ENCODE measurements at places on chromosomes 2 and 18. TPM values are rescaled to one million over a fixed set of nuclear protein-coding genes. Genes with fewer than 3 reads are reported as not detected.
A peak's percentile ranks its signal among the peaks of the same experiment; 100 is the strongest.

- DNase-seq: no peak
Measured at GRCh38 chr2:43559391-43560230, 36.2 kb downstream of the THADA start.

DNA sequence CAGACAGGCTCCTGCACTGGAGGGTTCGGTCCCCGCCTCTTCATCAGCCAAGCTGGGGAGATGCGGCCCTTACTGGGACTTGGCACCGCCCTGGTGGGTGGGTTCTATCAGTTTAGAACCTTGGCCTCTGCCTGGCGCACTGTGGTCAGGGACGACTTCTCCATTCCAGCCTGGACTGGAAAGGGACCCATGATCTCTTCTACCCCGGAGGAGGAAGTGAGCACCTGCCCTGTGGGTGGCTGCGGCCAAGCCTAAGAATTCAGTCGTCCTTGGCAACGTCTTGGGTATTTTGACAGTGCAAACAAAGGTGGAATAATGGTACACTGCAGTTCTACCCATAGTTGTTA is 106.9 kb upstream of the CD302 start:
- DNase-seq: peak; percentile 88

- DNase-seq: no peak
Measured at GRCh38 chr2:88176352-88176984, 6.3 kb downstream of the THNSL2 start.

DNA sequence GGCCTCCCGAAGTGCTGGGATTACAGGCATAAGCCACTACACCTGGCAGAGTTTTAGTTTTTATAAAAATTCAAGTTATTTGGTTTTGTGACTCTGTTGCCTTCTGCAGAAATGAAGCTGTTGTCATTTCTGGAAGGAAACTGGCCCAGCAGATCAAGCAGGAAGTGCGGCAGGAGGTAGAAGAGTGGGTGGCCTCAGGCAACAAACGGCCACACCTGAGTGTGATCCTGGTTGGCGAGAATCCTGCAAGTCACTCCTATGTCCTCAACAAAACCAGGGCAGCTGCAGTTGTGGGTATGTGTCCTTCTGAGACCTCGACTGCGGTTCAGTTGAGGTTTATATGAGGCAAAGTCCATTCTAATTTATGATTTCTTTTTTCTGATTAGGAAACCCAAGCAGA is 7.2 kb downstream of the MTHFD2 start:
- DNase-seq: no peak

DNA sequence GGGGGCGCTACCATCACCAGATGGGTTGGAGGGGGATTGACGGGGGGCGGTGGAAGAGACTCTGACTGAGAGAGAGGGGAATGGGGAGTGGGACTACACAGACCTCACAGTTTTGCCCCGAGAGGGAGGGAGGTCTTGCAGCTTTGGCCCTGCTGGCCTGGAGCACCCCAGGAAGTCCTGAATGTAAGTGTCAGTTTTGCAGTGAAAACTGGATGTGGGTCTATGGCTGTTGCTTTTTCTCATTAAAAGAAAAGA is 2.4 kb downstream of the TCF7L1 start:
- DNase-seq: no peak

DNA sequence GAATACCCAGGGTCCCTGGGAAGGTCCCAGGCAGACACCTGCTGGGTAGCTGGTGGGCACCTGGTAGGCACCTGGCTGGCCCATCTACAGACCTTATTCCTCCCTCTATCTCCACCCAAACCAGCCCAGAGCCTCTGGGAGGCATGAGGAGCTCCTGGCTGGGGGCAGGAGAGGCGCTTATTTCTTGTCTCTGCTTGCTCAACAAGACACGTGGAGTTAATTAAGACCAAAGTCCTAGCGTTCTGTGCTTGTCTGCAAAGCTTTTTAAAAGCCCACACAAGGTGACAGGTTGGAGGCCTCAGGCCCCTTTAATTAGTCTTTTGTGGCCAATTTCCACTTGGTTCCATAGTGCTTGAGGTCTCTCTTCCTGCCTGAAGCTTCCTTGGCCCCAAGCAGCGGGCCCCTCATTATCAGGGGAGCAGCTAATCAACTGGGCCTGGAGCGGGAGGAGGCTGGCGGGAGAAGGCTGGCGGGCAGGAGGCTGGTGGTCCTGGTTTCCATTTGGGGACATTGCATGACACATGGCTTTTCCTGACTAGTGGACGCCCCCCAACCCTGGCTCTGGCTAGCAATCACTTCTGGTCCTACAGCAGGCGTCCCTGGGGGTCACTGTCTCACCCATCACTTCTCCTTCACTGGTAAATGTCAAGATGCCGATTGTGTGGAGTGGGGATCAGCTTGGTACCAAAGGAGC is 65.4 kb upstream of the HDAC4 start:
- DNase-seq: peak; percentile 42

GRCh38 chr18:42274488-42275137 is 319.6 kb downstream of the PIK3C3 start:
- DNase-seq: no peak

GRCh38 chr2:165970663-165971062 is 17.1 kb upstream of the TTC21B start:
- no peak for DNase-seq

The LDLRAD4 gene
- total RNA-seq: 74.8 TPM

The FLACC1 gene
- 4.3 TPM for total RNA-seq

Data from posterior vena cava (tissue), 2 donors.